Muscle of leg (tissue), 16 donors: ENCODE measurements at places on chromosomes 5 and 9. TPM values are rescaled to one million over a fixed set of nuclear protein-coding genes. Genes with fewer than 3 reads are reported as not detected.

BTNL9 gene
- polyA plus RNA-seq: 23.6 TPM

- H3K27ac ChIP-seq: no peak overlapping the region
- no peak overlapping the region for H3K4me3 ChIP-seq
- H3K27me3 ChIP-seq: no peaks in the 10 kb centered on the region
- H3K36me3 ChIP-seq: no peaks in the 10 kb centered on the region
- no peak for DNase-seq
These were observed 277.8 kb downstream of the KCTD16 start for GRCh38 chr5:144448457-144448856.

GRCh38 chr5:85077581-85077980 is 692.9 kb upstream of the EDIL3 start:
- DNase-seq: no peak
- no peak overlapping the region for H3K4me3 ChIP-seq
- no peaks in the 10 kb centered on the region for H3K4me1 ChIP-seq

GRCh38 chr5:119153629-119154028 is 82.7 kb downstream of the DMXL1 start:
- H3K27me3 ChIP-seq: no peaks in the 10 kb centered on the region
- H3K27ac ChIP-seq: no peak overlapping the region
- peaks cover 26% of the 10 kb centered on the region for H3K36me3 ChIP-seq

- no peaks in the 10 kb centered on the region for H3K36me3 ChIP-seq
- DNase-seq: no peak
- H3K27me3 ChIP-seq: no peaks in the 10 kb centered on the region
- no peak overlapping the region for H3K27ac ChIP-seq
- no peak overlapping the region for H3K4me3 ChIP-seq
- H3K4me1 ChIP-seq: peaks cover 5% of the 10 kb centered on the region
These were observed 31.4 kb downstream of the ACTBL2 start for GRCh38 chr5:57450991-57451876.
